NCI-H774 (cell line): ENCODE measurements at places on chromosomes 2 and 18.

DNA sequence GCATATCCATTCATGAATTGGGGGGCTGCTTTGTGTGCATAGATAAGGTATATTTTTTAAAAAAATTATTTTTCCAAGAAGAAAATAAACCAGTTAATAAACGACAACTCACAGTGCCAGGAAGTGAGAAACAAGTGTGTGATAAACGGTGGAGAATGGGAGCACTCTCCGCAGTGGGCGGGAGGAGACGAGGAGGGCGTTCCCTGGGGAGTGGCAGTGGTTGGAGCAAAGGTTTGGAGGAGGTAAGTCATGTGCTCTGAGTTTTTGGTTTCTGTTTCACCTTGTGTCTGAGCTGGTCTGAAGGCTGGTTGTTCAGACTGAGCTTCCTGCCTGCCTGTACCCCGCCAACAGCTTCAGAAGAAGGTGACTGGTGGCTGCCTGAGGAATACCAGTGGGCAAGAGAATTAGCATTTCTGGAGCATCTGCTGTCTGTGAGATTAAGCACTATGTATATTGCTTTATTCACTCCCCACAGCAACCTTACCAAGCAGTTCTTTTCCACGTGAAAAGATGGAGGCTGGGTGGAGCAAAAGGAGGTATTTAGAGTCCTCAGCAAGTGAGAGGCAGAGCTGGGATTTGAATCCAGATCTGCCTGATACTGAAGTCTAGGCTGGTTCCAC, 27.0 kb upstream of the CASP8 start:
- DNase-seq: peak; percentile 85

DNA sequence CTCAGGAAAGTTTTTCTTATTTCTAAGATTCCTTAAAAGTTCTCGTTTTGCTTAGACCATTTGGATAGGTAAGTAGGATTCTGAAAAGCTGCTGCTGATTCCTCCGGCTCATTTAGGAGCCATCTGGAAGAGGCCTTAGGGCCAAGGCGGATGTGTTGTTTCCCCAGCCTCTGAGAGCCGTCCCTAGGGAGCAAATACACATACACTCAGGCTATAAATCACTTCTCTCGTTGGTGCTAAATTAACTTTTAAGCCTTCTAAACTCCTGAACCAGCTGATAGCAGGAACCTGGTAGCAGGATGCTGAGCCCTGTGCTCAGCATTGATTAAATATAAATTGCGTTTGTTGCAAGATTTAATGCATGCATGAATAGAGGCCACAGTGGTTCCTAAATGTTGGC, 109.8 kb downstream of the ADCYAP1 start:
- DNase-seq: no peak

GRCh38 chr2:80168037-80168436, 136.5 kb downstream of the LRRTM1 start:
- DNase-seq: no peak

GRCh38 chr18:53795610-53796009, 428.9 kb downstream of the MBD2 start:
- no peak for DNase-seq

DNA sequence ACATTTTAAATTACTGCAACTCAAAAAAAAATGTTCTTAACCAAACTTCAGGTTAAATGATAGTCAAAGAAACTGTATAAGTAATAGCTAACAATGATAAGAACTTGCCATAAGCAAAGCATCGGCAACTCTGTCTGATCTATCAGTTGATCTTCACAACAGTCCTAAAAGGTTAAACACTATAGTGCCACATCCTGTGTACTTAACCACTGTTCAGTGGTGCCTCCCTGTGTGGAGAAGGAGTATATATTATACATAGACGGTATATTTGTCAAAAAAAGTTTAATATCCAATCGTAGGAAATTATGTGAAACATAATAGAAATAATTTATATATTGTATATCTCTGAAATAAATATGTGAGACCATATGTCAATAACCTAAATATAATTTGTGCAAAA, 13.0 kb downstream of the DTNA start:
- DNase-seq: no peak

DNA sequence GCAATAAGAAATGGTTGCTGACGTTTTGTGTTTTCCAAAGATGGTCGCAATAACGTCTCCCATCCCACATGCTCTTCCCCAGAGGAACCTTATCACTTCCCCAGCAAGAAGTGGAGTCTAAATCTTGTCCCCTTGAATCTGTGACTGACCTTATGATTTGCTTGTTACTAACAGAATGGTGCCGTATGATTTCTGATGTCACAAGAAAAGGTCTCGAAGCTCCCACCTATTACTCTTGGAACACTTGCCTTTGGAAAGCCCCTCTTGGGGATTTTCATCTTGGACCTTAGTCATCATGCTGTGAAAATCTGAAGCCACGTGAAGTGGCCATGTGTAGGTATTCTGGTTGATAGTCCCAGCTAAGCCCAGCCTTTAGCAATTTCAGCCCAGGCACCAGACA, 86.2 kb upstream of the GLS start:
- DNase-seq: no peak

GRCh38 chr2:240947607-240948006, 41.5 kb downstream of the CROCC2 start:
- DNase-seq: no peak

GRCh38 chr18:40307627-40308026, 1647.4 kb upstream of the PIK3C3 start:
- no peak for DNase-seq

DNA sequence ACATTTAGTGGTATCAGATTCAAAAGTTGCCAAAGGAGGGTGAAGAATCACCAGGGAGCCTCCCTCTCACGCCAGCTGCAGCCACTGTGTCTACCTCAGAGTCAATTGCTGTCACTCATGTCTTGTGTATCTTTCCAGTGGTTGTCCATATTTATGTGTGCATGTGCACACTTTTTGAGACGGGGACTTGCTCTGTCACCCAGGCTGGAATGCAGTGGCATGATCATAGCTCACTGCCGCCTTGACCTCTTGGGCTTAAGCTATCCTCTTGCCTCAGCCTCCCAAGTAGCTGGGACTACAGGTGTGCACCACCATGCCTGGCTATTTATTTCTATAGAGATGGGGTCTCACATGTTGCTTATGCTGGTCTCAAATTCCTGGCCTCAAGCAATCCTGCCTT, 4.0 kb downstream of the MOCOS start:
- no peak for DNase-seq

- no peak for DNase-seq
Observed at GRCh38 chr2:188477564-188478103, 186.0 kb downstream of the GULP1 start.

DNA sequence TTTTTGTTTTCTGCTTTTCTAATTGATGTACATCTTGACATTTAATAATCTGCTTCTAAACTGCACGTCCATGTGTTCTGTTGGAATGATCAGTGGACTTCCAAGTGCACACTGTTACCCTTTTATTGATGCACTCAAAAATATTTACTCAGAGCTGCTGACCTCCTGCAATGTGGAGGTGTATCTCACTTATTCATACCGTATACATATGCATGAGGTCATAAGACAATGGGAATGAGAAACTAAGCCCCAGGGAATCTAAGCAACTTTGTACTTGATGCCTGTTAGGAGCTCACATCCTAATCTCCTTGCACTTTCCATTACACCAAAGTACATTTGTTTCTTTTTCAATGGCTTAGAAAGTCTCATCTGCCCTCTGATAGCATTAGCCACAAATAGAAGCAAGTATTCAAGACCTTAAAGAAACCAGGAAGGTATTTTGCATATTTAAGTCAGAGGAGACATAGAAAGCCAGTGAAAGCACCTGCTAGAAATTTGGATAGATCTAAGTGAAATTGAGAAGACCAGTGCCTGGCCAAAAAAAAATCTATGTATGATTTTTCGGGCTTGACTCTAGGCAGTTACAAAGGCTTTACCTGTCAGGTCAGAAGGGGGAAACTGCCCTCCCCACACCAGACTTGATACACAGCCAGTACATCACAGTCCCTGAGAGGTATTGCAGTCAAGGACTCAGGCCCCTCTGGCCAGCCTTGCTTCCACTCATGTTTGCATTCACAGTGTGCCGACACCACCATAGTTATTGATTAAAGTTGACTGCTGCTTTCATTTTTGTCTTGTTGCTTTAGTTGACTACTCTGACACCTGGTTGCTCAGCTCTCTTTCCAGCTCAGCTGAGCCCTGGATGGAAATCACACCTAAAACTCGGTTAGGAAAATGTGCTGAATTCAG, 391.7 kb upstream of the CYRIA start:
- DNase-seq: no peak

DNA sequence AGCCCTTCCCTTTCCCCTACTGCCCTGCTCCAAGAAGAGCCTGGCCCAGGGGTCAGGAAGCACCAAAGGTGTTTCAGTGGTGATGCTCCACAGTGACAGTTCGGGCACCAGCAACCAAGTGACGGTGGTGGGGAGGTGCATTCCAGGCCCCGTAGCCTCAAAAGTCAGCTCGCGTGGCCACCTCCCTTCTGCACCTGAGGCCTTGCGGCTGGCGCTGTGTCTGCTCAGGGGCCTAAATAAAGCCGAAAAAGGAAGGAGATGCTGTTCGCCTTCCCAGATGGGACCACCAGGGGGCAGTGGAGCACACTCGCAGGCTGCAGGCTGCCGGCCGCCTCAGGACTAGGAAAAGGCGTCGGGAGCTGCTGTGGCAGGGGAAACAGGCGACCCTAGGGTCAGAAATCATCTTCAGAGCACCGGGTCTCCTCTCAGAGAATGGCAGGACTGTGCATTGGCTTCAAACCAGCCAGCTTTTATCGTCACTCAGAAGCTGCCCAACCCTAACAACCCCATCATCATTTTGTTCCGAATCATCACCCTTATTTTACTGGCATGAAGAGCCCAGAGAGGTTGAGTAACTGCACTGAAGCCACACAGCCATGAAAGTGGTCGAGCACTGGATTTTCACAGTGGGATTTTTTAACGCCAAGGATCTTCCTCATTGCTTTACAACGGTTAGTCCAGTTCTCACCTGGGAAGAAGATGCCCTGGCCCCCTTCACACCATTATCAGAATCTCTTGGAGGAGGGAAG, 213.0 kb upstream of the CELF4 start:
- DNase-seq: peak; percentile 62

- peak; percentile 4 for DNase-seq
Observed at GRCh38 chr18:7221424-7222155, 9.3 kb upstream of the LRRC30 start.
